Activated CD4-positive, alpha-beta T cell treated with anti-CD3 and anti-CD28 coated beads, Interleukin-10, Interleukin-2, amounts not matched to agents 100 ng/mL and 50 ng/mL, durations not matched to agents 16 hours and 8 hours (primary cell): ENCODE measurements at places on chromosomes 16 and 17.

DNA sequence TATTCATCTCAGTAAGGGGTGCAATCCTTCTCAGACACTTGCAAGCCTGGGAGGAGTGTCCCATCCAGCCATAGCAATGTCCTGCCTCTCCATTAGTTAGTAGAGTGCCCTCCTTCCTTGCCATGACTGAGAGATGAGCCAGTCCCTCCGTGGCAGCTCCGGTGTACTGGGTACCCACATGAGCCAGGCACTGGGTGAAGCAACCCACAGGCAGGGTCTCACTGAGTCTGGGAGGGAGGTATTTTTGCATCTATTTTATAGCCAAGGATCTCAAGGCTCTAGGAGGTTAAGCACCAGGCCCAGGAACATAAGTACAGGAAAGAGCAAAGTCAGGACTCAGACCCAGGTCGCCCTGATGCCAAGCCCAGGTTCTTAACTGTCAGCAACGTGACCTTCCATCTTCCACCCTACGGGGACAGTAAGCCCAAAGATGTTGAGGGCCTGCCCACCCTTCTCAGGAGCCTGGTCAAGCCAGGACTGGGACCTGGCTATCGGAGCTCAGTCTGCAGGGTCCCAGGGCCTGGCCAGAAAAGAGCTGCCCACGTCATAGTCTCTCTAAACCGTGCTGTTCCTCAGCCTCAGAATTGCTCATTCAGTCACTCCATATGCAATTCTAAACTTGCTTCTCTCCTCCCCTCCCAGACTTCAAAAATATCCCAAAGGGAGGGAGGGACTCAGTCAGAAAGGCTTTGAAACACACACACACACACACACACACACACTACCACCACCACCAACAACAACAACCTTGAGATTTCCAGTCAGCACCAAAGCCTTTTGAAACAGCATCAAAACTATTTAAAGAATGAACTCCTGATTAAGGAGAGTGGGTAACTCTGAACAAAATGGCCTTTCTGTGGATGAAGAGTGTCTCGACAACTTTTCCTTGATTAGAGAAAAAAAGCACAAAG lies 16.6 kb downstream of the NOS2 start:
- no peak for DNase-seq

- no peak for DNase-seq
These were observed 21.3 kb downstream of the SCNN1B start for GRCh38 chr16:23323224-23324030.

GRCh38 chr17:17937958-17938357 lies 34.2 kb downstream of the TOM1L2 start:
- DNase-seq: no peak

DNA sequence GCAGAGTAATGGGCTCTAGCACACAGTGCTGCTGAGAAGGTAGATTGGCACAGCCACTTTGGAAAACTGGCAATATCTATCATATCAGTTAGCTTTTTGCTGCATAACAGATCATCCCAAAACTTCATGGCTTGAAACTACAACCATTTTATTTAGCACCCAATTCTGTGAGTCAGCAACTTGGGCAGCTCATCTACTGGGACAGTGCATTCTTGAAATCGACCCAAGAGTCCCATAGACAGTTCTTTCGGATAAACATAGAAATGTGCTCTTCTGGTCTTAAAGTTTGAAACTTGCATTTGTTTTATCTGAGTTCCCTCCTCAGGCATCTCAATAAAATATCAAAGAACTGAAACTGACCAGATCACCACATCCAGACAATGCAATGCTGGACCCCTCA lies 76.7 kb downstream of the CEP112 start:
- no peak for DNase-seq
